Mesothelial cell of epicardium (in vitro differentiated cells): ENCODE measurements at places on chromosomes 16 and 17. TPM values are rescaled to one million over a fixed set of nuclear protein-coding genes. Genes with fewer than 3 reads are reported as not detected.

The SRCAP gene
- total RNA-seq = 74.2 to 79.7 TPM (median 74.8 TPM) in 3 replicates

The KIAA0513 gene
- 6.0 to 7.5 TPM (median 6.8 TPM) in 3 replicates for total RNA-seq

DNA sequence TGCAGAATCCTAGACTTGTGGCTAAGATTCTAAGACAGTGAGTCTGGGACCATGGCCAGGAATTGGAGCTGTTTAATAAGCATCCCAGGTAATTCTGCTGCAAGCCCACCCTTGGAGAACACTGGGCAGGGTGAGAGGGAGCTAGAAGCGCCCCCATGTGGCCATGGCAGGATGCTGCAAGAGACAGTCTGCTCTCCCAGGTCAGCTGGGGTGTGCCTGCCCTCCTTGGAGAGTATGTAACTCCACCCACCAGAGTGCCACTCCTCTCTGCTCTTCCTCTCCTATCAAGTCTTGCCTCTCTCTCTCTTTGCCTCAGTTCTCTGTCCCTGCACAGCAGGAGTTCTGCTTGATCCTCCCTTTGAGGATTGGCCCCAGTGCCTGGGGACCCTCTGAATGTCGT, 14.9 kb downstream of the RCVRN start:
- no peak overlapping the region for H3K27ac ChIP-seq
- H3K27me3 ChIP-seq = peaks cover 19% of the 10 kb centered on the region
- no peaks in the 10 kb centered on the region for H3K36me3 ChIP-seq
- no peak overlapping the region for H3K4me3 ChIP-seq

DNA sequence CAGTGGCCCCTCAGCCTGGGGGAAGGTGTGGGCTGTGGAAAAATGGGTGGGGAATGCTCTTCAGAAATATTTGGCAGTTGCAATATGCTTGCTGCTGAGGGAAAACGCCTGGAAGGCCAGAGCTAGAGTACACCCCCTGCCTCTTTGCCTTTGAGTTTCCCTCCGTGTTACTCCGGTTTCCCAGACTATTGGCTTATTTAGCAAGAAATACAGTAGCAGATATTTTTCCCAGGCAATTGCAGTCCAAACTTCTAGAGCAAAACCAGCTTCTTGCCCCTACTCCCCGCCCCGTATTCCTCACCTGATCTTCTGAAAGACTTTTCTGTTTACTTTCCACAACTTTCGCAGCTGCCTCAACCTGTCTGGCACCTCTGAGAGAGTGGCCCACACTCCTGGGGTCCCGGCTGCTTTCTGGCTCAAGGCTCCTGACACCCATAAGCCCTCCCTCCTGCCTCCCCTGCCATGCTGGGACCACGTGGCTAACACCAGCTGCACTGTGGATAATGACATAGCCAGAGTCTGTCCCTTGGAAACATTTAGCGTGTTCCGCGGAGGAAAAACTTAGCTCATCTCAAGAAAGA, 45.8 kb upstream of the HELZ start:
- H3K27ac ChIP-seq = no peak overlapping the region
- H3K4me1 ChIP-seq = peaks cover 11% of the 10 kb centered on the region
- H3K4me3 ChIP-seq = no peak overlapping the region
- no peaks in the 10 kb centered on the region for H3K36me3 ChIP-seq

DNA sequence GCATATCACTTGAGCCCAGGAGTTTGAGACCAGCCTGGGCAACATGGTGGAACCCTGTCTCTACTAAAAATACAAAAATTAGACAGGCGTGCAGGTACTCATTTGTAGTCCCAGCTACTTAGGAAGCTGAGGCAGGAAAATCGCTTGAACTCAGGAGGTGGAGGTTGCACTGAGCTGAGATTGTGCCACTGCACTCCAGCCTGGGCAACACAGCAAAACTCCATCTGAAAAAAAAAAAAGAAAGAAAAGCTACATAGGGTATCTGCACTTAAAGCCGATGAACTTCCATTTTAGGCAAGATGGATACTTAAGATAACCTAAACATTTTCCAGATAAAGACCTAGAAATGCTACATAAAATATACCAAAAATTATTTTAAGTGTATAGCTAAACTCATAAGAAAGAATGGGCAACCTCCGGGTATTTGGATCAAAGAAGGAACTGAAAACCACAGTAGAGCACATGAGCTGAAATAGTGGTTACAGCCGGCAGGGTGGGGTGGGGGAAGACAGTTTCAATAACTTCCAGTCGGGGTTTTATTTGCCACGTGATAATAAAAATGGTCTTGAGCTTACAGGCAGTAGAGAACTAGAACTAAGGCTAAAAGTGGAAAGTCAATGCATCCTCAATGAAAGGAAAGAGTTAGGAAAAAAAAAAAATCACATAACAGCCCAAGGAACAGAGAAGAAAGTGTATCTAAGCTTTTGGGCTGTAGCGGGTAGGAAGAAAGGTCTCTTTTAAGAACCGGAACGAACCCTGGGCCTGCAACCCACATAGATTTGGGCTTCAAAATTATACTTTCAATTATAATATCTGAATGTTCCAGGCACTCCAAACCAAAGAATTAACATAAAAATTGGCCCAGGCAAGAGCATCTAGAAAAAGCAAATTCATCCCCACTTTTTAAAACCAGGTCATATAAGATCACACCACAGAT, 53.1 kb downstream of the CFDP1 start:
- H3K36me3 ChIP-seq = peaks cover under 1% of the 10 kb centered on the region
- peaks cover 59% of the 10 kb centered on the region for H3K4me1 ChIP-seq
- no peaks in the 10 kb centered on the region for H3K27me3 ChIP-seq

DNA sequence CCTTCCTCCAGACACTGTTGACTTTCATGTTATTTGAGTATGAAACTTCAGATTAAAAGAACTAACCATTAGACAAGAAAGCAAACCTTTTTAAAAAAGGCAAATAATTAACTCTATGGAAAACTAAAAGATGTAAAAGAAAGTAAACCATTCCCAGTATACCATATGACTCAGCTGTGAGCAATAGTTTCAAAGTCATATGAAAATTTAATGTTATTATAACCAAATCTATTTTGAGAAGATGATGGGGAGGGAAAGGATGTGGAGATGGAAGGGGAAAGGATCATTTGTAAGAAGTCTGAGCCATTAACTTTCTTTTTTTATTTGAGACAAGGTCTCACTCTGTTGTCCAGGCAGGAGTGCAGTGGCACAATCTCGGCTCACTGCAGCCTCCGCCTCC, 131.8 kb downstream of the IRX5 start:
- H3K27ac ChIP-seq = no peak overlapping the region
- peaks cover under 1% of the 10 kb centered on the region for H3K4me1 ChIP-seq
- no peaks in the 10 kb centered on the region for H3K36me3 ChIP-seq
- H3K27me3 ChIP-seq = peaks cover 91% of the 10 kb centered on the region

The MBTPS1 gene
- total RNA-seq = 143 to 146 TPM (median 146 TPM) in 3 replicates

The ALDH3A1 gene
- total RNA-seq = 0.55 to 1.1 TPM (median 0.69 TPM) in 3 replicates

- H3K27ac ChIP-seq = no peak overlapping the region
- H3K4me1 ChIP-seq = no peaks in the 10 kb centered on the region
- no peak for DNase-seq
Observed at GRCh38 chr16:84093879-84094270, 22.9 kb downstream of the MBTPS1 start.

GRCh38 chr17:7341842-7342241, 5.5 kb downstream of the ACAP1 start:
- peaks cover 8% of the 10 kb centered on the region for H3K27me3 ChIP-seq
- no peaks in the 10 kb centered on the region for H3K4me1 ChIP-seq
- no peak overlapping the region for H3K4me3 ChIP-seq
- no peak for DNase-seq

DNA sequence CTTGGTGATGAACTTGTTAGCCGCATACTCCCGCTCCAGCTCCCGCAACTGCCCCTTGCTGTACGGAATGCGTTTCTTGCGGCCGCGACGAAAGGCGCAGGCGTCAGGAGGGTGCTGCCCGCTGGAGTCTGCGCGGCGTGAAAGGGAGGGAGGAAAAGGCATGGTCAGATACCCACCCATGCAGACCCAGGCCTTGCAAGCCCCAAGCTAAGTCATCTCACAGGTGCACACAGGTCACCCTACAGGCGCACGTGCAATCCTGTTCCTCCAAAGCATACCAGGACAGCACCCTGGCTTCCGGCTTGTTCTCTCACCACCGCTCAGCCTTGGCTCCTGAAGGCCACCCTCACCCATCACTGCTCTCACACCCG, 1.6 kb downstream of the HOXB13 start:
- peaks cover 53% of the 10 kb centered on the region for H3K4me1 ChIP-seq
- peaks cover 99% of the 10 kb centered on the region for H3K27me3 ChIP-seq
- H3K27ac ChIP-seq = peak overlapping the region; percentile 13
- H3K4me3 ChIP-seq = peak overlapping the region; percentile 79

DNA sequence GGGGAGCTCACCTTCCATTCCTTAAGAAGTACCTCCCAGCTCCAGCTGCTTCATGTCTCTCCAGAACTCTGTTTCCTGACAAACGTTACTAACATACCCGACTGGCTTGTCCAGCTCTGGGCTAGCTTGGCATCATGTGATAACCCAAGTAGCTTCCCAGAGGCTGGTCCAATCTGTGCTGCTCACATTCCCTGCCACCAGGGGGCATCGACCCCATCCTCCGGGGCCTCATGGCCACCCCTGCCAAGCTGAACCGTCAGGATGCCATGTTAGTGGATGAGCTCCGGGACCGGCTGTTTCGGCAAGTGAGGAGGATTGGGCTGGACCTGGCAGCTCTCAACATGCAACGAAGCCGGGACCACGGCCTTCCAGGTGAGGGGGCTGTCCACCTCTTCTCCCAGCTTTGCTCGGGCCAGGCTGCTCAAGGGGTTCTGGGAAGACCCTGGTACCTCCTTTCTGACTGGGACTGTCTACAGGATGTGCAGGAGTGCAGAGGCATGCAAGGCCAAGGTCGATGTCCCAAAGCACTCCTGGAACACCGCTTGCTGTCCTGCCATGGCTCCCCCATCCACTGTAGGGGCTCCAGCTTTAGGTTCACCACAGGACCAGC, 7.6 kb downstream of the EPX start:
- no peaks in the 10 kb centered on the region for H3K4me1 ChIP-seq
- H3K4me3 ChIP-seq = no peak overlapping the region
- no peaks in the 10 kb centered on the region for H3K36me3 ChIP-seq
- DNase-seq = no peak

DNA sequence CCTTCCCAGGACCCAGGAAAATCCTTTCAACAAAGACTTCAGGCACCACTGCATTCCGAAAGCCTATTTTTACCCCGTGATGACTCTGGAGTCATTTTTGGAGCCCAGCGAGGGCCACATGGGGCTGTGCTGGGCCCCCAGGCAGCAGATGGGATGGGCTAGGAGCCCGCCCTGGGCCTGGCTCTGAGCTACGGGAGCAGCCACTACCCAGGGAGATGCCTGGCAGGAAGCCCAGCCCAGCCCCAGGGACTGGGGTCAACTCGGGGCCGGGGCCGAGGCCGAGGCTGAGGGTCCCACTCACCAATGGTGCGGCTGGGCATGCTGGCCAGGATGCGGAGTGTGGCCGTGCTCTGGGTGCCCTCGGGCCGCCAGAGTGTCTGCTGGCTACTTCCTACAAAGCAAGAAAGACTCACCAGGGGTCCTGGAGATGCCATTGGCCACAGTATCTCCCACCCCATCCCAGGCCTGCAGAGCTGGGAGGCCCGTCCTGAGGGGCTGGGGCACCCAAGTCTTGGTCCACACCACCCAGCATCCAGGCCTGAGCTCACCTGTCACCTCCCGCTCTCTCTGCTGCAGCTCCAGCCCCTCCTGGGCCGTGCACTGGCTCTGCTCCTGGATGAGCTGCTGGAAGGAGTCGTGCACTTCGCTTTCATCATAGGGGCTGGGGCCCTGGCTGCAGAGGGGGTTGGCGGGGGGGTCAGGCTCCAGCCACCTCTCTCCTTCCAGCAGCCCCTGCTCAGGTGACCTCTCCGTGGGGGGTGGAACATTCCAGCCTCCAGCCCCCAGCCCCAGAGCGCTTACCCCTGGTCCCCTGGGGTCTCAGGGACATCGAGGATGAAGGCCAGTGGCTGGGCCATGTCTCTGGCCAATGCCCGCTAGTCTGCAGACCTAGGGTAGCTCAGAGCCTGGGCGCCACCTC, 2.3 kb downstream of the TMC6 start:
- H3K4me1 ChIP-seq = peaks cover 24% of the 10 kb centered on the region
- H3K36me3 ChIP-seq = peaks cover 5% of the 10 kb centered on the region
- DNase-seq = no peak
- no peak overlapping the region for H3K4me3 ChIP-seq
- H3K27ac ChIP-seq = no peak overlapping the region
- H3K27me3 ChIP-seq = peaks cover 7% of the 10 kb centered on the region
